Activated CD4-positive, alpha-beta T cell treated with anti-CD3 and anti-CD28 coated beads, Interleukin-2, amount 50 U/mL, for 1 hour (primary cell): ENCODE measurements at places on chromosomes 16 and 17.

- no peak for DNase-seq
These were observed 42.9 kb upstream of the CDRT4 start for GRCh38 chr17:15510361-15510760.

- DNase-seq, result no peak
These were observed 67.5 kb upstream of the TMEM132E start for GRCh38 chr17:34511931-34512330.

DNA sequence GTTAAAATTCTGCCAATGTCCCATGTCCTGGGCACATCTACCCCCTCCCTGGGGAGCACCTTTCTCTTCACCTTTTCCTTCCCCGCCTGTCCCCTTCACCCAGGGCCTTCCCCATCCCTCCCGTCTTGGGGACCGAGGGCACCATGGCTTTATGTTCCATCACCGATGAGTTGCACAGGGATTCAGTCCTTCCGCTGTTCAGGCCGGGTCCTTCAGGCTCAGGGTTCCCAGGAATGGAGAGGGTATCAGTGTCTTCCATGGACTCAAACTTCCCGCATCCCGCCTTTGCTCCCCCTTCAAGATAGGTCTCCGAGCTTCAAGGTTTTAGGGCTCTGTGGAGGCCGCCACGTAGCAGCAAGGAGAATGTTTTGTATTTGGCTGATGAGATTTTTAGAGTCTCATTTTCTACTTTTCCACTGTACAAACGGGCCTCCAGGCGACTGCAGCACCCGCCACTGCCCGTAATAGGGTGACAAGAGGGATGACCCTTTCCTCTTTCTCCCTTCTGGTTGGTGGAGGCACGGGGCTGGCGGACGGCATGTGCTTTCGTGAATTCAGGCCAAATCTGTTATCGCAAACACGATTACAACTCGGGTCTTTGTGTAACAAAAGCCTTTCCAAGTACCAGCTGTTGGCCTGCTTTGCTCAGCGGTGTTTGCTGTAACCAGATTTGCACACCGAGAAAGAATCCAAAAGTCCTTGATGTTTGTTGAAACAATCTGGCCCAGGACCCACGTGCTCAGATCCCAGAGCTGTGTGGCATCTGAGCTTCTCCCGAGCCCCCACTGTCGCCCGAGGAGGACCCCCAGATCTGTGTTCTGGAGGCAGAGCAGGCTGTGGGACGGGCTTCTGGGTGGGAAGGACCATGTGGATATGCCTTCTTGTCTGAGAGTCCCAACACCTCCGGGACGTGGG, 236.3 kb downstream of the SEC14L1 start:
- no peak for DNase-seq

DNA sequence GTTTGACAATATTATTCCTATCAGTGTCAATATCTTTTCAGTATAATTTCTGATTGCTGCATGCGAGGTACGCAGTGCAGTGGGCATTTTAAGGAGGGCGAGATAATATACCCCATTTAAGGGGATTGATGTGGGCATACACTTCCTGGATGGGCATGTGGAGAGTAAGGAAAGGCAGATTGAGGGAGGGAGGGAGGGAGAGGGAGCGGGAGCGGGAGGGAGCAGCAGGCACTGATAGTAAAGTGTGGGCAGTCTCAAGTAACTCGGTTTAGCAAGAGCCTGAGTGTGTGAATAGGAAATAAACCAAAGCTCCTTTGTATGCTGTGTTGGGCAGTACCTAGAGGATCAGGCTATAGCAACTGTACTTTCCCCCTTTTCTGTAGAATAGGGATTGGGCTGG, 5.1 kb downstream of the BPTF start:
- DNase-seq, result no peak

DNA sequence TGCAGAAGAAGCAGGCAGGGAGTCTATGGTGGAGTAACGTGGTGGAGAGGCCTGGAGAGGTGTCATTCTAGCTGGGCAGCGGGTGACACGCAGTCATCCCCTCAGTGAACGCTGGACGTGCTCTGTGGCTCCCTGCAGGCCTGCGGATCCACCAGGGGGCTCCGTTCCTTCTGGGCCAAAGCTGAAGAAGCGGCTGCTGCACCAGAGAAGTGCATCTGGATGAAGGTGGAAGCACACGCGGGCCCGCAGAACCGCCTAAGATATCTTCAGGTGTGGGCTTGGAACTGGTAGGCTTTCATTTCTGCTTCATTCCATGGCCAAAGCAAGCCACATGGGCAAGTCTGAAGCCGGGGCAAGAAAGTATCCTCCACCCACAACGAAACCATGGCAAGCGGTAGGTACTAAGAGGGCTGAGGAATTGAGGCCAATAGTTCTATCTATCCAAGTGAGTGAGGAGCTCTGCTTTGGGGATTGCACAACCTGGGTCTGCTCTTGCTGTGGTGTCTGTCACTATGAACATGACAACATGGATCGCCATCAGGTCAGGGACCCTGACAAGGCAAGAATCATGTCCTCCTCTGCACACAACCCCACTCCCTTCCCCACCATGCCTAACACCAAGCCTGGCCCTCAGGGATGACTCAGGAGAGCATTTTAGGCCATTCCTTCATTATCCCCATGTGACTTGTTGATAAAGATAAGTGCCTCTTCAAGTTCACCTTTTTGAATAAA, 78.9 kb upstream of the FBXO47 start:
- DNase-seq, result no peak

DNA sequence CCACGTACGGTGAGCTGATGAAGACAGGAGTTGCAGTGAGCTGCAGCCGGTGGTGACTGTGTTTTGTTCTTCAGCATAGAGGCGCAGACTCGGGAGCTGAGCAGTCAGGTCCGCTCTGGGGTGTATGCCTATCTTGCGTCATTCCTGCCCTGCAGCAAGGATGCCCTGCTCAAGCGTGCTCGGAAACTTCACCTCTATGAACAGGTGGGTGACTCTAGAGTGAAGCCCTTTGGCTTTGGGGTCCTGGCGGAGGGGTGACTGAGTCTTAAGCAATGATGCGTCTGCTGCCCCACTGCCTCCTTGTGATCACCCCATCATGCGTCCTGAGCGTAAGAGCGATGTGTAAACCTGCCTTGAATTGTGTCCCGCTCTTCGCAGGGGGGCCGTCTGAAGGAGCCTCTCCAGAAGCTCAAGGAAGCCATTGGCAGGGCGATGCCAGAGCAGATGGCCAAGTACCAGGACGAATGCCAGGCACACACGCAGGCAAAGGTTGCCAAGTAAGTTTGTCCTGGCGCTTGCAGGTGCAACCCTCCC, 22.9 kb downstream of the UBN1 start:
- no peak for DNase-seq

DNA sequence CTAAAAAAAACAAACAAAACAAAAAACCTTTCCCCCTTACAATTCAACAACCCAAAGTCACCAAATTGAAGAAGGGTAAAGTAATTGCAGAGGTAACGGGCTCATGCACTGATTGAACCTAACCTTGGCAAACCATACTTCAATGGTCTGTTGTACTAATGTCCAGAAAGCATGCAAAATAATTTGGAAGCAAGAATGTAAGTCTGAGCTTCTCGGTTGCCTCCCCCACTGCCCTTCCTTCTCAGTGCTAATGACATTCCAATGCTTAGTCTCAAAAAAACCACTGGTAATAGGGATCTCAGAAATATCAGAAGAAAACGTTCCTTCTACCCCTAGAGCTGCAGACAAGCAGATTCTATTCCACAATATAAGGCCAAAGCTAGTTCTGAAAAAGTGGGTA, 15.8 kb downstream of the KRABD2 start:
- no peak for DNase-seq

GRCh38 chr16:84058211-84058610, 15.6 kb upstream of the SLC38A8 start:
- no peak for DNase-seq

GRCh38 chr17:30220414-30220813, 15.1 kb downstream of the SLC6A4 start:
- DNase-seq, result no peak

DNA sequence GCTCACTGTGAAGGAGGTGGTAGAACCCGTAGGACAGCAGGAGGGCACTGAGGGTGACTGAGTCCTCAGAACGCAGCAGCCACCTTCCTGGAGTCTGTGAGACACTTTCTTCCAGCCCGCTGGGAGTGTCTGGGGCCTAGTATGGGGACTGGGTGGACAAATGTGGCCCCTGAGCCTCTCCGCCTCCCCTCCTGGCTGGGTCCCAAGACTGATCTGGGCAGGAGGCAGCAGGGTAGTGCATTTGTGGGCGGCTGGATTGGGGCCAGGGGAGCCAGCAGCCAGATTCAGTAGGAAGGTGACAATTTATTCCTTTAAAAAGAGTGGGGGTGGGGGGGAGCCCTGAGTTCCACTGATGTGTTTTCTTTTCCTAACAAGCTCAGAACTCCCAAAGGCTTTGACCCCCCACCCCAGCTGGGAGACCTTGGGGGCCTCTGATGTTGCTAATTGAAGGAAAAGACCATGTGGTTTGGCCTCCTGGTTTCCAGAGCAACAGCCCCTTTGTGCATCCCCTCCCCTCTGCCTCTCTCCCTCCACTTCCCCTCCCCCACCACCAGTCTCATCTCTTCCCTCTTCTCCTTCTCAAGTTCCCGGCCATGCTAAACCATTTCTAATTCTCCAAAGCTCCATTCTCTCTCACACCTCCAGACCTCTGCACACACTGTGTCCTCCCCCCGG, 4.4 kb downstream of the CLEC19A start:
- DNase-seq, result no peak

- no peak for DNase-seq
These were observed 74.9 kb downstream of the VAT1L start for GRCh38 chr16:77863250-77863649.

DNA sequence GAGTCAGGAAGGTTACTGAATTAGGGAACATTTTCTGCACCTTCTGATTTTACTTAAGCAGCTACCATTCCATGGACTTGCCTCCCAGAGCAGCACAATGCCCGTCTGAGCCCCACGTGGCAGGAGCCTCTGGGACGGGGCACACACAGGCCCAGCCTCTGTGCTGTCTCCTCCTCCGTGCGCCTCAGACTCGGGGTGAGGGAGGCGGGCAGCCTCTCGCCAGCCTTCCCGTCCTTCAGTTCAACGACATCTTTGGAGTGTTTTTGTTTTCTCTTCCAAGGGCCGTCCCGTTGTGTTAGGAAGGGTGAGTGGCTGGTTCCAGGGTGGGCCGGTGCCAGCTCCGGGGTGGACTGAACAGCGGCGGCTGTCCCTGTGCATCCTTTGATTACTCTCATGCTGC, 31.8 kb downstream of the NDEL1 start:
- DNase-seq, result no peak

- no peak for DNase-seq
These were observed 299.7 kb downstream of the C16orf95 start for GRCh38 chr16:87017371-87018012.

DNA sequence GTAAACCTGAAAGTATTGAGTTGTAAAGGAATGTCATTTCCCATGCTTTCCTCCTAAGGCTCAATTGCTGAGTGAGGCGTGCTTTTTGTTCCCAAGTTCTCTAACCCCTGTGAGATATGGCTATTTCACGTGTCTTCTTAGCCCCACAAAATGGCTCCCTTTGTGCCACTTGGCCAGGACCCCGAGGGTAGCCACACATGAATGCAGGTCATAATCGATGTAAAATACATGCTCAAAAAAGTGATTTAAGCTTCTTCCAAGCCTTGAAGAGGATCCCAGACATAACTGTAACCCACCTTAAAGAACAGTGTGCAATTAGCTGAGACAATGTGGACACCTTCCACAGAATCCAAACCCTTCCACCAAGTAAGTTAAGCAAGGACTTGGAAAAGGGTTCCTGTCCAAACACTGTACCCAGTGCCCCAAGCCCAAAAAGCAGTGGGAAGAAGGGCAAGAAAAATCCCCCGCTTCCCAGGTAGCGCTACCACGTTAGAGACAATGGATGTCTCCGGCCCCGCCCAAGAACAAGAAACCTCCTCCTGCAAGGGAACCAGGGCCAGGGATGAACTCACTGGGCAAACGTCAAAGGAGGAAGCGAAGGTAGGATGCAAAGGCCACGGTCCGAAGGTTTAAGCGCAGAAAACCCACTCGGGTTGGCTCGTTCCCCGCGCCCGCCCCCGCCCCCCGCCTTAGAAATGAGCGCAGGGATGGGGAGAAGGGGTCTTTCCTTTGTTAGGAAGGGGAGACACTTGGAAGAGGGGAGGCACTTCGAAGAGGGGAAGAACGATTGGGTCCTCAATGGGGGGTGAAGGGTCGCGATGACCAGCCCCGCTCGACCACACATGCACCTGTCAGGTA, 1.2 kb downstream of the JPT1 start:
- peak; percentile 7 for DNase-seq

DNA sequence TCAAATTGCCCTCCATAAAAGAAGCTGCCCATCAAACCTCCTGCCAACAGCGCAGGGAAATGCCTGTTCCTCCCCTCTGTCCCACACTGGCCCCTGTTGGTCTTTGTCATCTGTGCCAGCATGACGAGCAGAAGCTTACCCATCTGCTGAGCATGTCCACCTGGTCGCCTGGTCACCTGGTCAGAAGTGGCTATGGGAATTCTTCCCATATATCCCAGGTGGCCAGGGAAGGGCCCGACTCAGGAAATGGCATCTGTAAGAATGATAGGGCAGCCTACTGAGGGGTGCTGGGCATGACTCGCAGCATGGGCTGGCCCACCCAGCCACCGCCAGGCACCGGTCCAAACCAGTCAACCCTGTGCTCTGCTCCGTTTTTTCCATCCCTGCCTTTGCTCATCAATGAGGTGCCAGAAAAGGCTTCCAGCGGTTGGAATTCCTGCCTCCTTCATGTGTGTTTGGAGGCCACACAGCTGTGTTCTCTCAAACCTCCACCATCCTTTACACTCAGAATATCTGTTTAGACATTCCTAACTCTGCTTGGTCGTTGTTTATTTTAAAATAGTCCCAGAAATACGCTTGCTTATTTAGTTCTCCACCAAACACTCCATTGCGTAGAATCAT, 145.2 kb downstream of the CLEC16A start:
- DNase-seq, result no peak

DNA sequence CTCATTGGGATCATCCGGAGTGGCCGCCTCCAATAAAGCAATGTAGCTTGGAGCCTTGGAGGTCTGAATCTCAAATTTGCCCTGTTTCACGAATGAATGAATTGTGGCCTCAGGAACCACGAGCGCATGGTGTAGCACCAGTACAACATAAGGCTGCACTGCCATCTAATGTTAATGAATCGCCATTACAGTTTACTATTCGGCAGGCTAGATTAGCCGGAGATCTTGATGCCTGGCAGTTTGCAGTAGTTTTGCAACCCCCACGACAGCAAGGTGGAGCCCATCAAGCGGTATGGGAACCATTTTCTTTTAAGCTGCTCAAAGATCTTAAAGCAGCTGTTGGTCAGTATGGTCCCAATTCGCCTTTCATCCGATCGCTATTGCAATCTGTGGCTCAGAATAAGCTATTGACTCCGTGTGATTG, 18.8 kb downstream of the ALOX15B start:
- peak; percentile 35 for DNase-seq
